Aorta (tissue), 5 donors: ENCODE measurements at places on chromosomes 16 and 17. TPM values are rescaled to one million over a fixed set of nuclear protein-coding genes. Genes with fewer than 3 reads are reported as not detected.

The NKD1 gene
- 55.2 TPM for total RNA-seq

The CD300H gene
- total RNA-seq, result not detected

The AANAT gene
- total RNA-seq, result not detected

The PLEKHH3 gene
- 47.5 TPM for total RNA-seq

- no peak overlapping the region for H3K27ac ChIP-seq
- no peak overlapping the region for H3K4me3 ChIP-seq
- H3K4me1 ChIP-seq, result no peaks in the 10 kb centered on the region
- no peaks in the 10 kb centered on the region for H3K36me3 ChIP-seq
These were observed 11.7 kb downstream of the GAA start for GRCh38 chr17:80113033-80113484.

GRCh38 chr17:50458701-50459676 is 9.7 kb downstream of the CHAD start:
- H3K4me3 ChIP-seq, result no peak overlapping the region
- H3K27me3 ChIP-seq, result no peaks in the 10 kb centered on the region
- peak; percentile 38 for DNase-seq
- no peaks in the 10 kb centered on the region for H3K4me1 ChIP-seq

DNA sequence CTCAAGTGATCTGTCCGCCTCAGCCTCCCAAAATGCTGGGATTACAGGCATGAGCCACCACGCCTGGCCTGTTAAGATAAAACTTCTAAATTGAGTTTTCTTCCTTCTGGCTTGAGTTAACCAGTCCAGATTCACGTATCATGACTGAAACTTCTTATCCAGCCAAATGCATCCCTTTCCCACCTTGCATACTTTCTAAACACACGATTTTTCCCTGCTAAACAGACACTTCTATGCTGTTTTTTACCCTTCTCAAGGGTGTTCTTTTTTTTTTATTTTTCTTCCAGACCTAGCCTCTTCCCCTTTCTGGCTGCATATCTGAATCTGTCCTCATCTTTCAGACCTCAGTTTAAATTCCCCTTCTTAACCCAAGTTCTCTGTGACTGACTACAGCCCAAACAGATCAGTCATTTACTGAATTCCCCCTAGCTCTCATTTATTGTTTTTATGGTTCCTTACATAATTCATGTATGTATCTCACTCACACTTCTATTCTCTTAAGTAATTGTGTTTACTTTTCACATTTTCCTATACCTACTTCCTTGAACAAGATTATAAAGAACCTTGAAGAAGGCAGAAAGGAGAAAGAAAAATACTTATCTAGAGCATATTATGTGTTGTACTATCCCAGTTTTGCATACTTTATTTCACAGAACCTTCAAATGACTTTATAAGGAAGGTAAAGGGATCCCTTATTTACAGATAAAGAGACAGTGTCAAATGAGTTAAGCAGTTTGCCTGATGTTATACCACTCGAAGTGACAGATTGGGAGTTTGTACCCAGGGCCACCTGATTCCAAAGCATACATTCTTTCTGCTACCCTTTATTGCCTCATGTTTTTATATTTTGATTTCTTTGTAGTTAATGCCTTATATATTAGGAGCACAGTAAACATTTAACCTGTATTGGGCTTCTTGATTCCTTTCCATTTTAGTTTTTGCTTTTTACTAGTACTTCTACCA is 5.2 kb downstream of the EVI2B start:
- H3K27ac ChIP-seq, result no peak overlapping the region
- no peak for DNase-seq
- H3K4me1 ChIP-seq, result no peaks in the 10 kb centered on the region
- no peaks in the 10 kb centered on the region for H3K27me3 ChIP-seq
- no peak overlapping the region for H3K4me3 ChIP-seq

DNA sequence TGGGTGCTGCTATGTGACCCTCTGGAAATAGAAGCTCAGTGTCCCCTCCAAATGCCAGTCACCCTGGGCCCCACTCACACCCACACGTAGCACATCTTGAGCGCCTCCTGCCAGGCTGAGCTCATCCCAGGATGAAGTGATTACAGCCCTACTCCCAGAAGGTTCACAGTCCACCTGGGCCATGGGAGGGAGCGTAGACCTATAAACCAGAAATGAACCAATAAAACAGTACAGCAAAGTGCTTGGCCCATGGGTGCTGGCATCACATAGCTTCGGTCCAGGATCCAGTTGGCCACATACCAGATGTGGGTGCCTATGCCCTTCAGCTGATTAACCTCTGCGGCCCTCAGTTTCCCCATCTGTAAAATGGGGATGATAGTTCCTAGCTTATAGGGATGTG is 2.2 kb upstream of the BICDL2 start:
- no peaks in the 10 kb centered on the region for H3K4me1 ChIP-seq
- H3K36me3 ChIP-seq, result no peaks in the 10 kb centered on the region
- H3K4me3 ChIP-seq, result no peak overlapping the region
- H3K27ac ChIP-seq, result no peak overlapping the region
- H3K27me3 ChIP-seq, result no peaks in the 10 kb centered on the region

DNA sequence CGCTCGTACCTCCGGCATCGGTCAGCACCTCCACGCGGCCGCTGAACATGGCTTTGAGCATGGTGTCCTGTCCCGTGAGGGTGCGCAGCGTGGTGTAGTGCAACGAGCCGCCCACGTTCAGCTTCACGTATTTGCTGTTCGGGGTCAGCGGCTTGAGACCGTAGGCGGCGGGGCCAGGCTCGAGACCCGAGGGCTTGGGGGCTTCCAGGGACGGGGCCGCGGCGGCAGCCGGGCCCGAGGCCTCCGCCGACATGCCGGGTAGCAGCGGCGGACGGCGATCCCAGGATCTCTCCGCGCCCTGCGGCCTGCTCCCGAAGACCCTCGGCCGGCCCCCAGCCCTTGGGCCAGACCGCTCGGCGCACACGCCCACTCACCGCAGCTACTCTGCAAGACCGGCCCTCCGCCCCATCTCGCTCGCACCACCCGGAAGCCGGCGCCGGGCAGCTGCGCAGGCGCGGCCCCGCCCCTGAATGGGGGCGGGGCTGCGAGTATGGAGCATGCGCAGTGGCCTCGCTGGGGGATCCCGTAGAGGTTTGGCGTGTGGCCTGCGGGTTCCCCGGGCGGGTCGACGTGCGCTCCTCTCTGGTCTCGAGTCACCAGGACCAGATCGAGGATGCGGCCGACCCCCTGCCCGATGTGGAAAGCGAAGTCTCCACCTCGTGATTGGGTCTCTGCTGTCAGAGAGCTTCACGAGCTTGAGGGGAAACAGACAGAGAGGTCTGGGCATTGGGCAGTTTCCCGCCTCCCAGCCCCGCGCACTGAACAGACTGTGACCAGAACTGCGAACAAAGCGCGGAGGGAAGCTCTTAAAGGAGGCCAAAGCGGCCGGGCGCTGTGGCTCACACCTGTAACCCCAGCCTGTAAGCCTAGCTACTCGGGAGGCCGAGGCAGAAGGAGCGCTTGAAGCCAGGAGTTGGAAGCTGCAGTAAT is at the start of gene KCTD13:
Gene KCTD13, minus strand, starts transcription at position 446 of the 930 bp plus-strand sequence. Its CDS starts 193 bp downstream, at position 253.
- H3K4me3 ChIP-seq, result peak within 1 kb of the TSS; percentile 85
- H3K4me1 ChIP-seq, result no peaks in the 10 kb centered on the region
- H3K27me3 ChIP-seq, result no peaks in the 10 kb centered on the region
- no peaks in the 10 kb centered on the region for H3K36me3 ChIP-seq
- peak; percentile 95 for DNase-seq

GRCh38 chr16:73365016-73365551 is 317.2 kb upstream of the ZFHX3 start:
- no peaks in the 10 kb centered on the region for H3K36me3 ChIP-seq
- H3K27ac ChIP-seq, result no peak overlapping the region
- H3K4me3 ChIP-seq, result no peak overlapping the region
- no peaks in the 10 kb centered on the region for H3K4me1 ChIP-seq
- DNase-seq, result no peak

DNA sequence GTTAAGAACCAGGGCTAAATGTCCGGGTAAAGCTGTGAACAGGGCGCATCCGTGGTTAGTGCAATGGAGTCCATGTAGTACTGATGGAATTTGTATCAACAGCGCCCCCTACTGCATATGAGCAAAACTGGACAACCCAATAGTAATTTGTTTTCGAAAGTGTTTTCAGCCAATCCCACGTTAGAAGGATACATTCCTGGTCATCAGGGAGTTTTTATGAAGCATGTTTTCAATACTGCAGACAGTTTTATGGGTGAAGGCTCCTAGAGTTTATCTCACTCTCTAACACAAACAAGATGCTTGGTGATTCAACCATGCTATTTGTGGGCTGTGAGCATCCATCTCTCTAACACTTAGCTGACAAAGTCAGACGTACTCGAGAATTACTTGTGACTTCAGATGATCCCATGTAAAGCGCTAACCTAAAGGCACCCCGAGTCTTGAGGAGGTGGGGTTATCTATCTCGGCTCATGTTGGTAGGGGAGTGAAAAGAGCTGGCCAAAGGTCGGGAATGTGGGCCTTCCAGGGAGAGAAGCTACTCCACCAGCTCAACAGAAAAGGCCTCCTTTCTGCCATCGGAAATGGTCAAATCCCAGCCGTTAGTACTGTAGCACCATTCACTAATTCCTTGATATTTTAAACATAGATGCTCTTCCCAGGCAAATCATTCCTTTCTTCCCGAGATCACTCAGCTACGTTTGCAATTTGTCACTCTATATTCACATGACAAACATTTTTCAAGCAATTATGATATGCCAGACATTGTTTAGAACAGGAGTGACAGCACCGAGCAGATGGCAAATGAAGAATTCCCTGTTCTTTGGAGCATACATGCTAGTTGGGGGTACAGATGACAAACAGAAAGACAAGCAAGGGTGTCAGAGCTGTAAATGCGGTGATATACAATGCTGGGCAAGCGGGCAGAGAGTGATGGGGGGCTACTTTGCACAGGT is 46.9 kb upstream of the HNF1B start:
- no peaks in the 10 kb centered on the region for H3K4me1 ChIP-seq
- no peaks in the 10 kb centered on the region for H3K36me3 ChIP-seq
- H3K27me3 ChIP-seq, result no peaks in the 10 kb centered on the region
- DNase-seq, result no peak
- H3K4me3 ChIP-seq, result no peak overlapping the region
- H3K27ac ChIP-seq, result no peak overlapping the region

- no peaks in the 10 kb centered on the region for H3K27me3 ChIP-seq
- no peak overlapping the region for H3K27ac ChIP-seq
- H3K4me1 ChIP-seq, result no peaks in the 10 kb centered on the region
- H3K4me3 ChIP-seq, result no peak overlapping the region
These were observed 241.8 kb upstream of the CIBAR2 start for GRCh38 chr16:85353839-85354685.

GRCh38 chr16:48132696-48133095 is 23.1 kb downstream of the ABCC12 start:
- no peak overlapping the region for H3K27ac ChIP-seq
- H3K4me1 ChIP-seq, result no peaks in the 10 kb centered on the region
- no peaks in the 10 kb centered on the region for H3K27me3 ChIP-seq
- no peak for DNase-seq
- H3K4me3 ChIP-seq, result no peak overlapping the region

DNA sequence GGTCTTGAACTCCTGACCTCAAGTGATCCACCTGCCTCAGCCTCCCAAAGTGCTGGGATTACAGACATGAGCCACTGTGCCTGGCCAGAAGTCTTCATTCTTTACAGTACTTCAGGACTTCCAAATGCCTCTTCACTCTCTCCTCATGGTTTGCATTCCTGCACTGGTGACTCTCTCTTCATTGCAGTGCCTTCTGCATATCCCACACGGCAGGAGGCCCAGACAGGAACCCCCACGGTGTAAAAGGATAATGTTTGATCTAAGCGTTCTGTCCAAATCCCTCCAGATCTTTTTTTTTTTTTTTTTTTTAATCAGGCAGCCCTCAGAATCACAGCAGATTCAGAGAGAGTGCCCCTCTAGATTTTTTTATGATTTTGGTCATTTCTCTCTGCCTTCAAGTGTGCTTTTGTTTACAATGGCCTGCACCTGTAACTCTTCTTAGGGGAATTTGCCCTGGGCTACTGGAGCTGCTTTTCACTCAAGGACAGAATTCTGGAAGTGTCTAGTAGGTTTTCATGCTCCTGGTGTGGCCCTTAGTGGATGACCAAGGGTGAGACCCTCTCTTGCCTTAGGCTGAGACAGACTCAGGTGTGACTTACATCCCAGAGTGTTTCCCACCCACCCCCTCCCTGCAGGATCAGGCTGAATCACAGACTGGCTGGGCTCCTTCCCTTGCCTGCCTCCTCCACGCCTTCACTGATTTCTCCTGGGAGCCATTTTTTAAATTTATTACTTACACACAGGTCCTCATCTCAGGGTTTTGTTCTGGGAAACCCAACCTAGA is 19.8 kb upstream of the NF1 start:
- no peak overlapping the region for H3K27ac ChIP-seq
- H3K36me3 ChIP-seq, result no peaks in the 10 kb centered on the region
- DNase-seq, result no peak
- H3K27me3 ChIP-seq, result no peaks in the 10 kb centered on the region
- H3K4me3 ChIP-seq, result no peak overlapping the region

DNA sequence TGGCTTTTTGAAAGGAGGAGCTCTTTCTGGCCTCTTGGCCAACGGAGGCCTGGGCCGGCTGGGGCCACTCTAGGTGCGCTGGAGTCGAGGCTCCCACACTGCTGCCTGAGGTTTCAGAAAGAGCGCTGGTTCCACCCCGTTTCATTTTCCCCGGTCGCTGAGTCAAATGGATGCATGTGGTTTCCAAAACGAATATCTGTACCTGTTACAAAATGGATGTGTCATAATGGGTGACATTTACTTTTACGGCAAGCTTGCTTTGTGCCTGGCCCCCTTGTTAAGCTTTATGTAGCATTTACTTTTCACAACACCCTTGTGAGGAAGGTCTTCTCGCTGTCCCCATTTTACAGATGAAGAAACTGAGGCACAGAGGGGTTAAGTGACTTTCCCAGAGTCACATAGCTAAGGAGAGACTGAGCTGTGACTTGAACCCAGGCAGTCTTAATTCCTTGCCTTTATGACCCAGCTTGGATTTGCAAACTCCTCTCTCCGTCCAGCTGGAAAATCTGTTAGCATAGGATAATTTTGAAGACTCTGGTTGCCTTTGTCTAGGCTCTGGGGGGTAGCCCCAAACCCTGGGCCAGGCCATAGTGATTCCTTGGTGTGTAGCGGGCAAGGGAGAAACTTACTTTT is 10.6 kb downstream of the KSR1 start:
- no peaks in the 10 kb centered on the region for H3K36me3 ChIP-seq
- H3K27ac ChIP-seq, result no peak overlapping the region
- H3K4me1 ChIP-seq, result no peaks in the 10 kb centered on the region
- no peak overlapping the region for H3K4me3 ChIP-seq
- no peaks in the 10 kb centered on the region for H3K27me3 ChIP-seq
- no peak for DNase-seq

GRCh38 chr16:30474074-30474452 is 1.5 kb downstream of the ITGAL start:
- DNase-seq, result no peak
- H3K4me3 ChIP-seq, result no peak overlapping the region
- no peak overlapping the region for H3K27ac ChIP-seq
- no peaks in the 10 kb centered on the region for H3K27me3 ChIP-seq
- H3K4me1 ChIP-seq, result no peaks in the 10 kb centered on the region
- H3K36me3 ChIP-seq, result no peaks in the 10 kb centered on the region

GRCh38 chr17:18278867-18279266 is 18.4 kb downstream of the MIEF2 start:
- H3K36me3 ChIP-seq, result peaks cover 6% of the 10 kb centered on the region
- H3K4me3 ChIP-seq, result no peak overlapping the region
- DNase-seq, result no peak
- H3K27me3 ChIP-seq, result no peaks in the 10 kb centered on the region

- DNase-seq, result no peak
- no peaks in the 10 kb centered on the region for H3K27me3 ChIP-seq
- H3K36me3 ChIP-seq, result no peaks in the 10 kb centered on the region
- H3K4me3 ChIP-seq, result no peak overlapping the region
- H3K27ac ChIP-seq, result no peak overlapping the region
- H3K4me1 ChIP-seq, result no peaks in the 10 kb centered on the region
These were observed 647.0 kb downstream of the MAF start for GRCh38 chr16:78953526-78953925.
